ENCODE measurements at places on chromosomes 2 and 18. TPM values are rescaled to one million over a fixed set of nuclear protein-coding genes. Genes with fewer than 3 reads are reported as not detected.

Gene RAX
- 0.09 TPM for total RNA-seq

- peak; percentile 56 for ATAC-seq
Measured at GRCh38 chr2:64196963-64197362, 52.7 kb upstream of the PELI1 start.

DNA sequence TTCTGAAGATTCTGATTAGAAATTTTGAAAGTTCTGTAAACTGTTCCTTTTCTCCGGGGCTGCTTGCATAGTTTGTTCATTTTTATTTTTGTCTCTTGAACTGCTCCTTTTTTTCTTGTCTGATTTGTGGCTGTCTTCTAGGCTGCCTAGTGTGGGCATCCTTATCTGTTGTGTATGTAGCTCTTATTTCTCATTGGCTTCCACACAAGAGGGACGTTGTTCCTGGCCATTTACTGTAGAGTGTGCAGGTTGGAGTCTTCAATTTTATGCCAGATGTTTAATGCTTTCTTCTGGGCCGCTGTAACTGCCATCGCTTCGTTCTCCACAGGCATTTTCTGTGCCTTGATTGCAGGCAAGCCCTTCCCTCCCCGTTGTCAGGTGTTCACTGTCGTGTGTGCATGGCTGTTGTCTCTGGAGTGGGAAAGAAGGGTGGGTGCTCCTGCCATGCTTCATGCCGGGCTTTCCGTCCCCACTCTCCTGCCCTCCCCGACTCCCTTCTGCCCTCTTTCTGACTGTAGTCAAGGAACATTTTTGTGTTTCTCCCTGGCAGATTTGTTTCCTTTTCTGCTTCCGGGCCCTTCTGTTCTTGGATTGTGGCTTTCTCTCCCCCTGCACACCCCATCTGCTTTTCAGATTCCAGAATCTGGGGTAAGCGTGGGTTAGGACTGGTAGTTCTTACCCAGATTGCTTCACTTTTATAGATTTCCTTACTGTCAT is 15.5 kb downstream of the CEP192 start:
- no peak for ATAC-seq

Gene CCDC141
- total RNA-seq, result 0.21 TPM

GRCh38 chr2:240431271-240431660 is 4.2 kb upstream of the GPC1 start:
- no peak for ATAC-seq

- no peak for ATAC-seq
Measured at GRCh38 chr2:37782155-37782673, 110.8 kb upstream of the CDC42EP3 start.

Data from motor neuron (in vitro differentiated cells).